ENCODE measurements at places on chromosomes 1 and 21. TPM values are rescaled to one million over a fixed set of nuclear protein-coding genes. Genes with fewer than 3 reads are reported as not detected.

GRCh38 chr1:27400082-27400962, 7.9 kb downstream of the GPR3 start:
- no peak overlapping the region for H3K4me3 ChIP-seq
- H3K27ac ChIP-seq, result no peak overlapping the region
- H3K36me3 ChIP-seq, result no peaks in the 10 kb centered on the region
- DNase-seq, result no peak
- H3K27me3 ChIP-seq, result no peaks in the 10 kb centered on the region

DNA sequence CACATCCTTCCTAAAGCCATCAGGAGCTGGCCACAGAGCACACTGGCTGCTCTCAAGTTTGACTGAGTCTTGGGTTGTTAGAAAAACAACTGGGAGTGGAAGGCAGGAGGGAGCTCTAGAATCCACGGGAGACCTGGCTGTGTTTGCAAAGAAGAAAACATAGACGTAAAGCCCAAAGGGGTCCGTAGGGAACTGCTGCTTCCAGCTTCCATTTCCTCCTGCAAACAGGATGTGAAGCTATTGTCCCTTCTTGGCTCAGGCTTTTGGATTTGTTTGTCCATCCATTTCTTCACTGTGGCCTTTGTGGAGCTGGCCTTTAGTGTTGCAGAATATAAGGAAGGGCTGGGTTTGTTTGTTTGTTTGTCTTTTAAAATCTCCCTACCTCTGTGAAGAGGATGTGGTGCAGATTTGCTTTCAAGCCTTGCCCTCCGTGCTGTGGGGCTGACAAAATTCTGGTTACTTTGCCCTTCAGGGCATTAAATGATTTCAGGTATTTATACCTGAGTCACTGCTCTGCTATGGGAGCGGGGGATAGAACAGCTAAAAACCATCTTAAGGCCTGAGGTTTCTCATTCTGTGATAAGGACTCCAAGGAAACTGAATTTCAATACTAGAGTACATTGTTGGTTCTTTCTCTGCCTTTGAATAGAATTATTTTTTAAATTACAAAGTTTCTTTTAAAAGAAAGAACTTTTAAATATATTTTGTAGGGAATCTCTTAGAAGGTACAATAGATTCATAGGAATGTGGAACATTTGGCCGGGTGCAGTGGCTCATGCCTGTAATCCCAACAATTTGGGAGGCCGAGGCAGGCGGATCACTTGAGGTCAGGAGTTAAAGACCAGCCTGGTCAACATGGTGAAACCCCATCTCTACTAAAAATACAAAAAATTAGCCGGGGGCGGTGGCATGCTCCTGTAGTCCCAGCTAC, 74.3 kb downstream of the MPZL1 start:
- peak overlapping the region; percentile 71 for H3K27ac ChIP-seq
- H3K4me3 ChIP-seq, result peak overlapping the region; percentile 9
- H3K4me1 ChIP-seq, result no peaks in the 10 kb centered on the region
- H3K36me3 ChIP-seq, result no peaks in the 10 kb centered on the region

HPDL gene
- not detected for total RNA-seq

DNA sequence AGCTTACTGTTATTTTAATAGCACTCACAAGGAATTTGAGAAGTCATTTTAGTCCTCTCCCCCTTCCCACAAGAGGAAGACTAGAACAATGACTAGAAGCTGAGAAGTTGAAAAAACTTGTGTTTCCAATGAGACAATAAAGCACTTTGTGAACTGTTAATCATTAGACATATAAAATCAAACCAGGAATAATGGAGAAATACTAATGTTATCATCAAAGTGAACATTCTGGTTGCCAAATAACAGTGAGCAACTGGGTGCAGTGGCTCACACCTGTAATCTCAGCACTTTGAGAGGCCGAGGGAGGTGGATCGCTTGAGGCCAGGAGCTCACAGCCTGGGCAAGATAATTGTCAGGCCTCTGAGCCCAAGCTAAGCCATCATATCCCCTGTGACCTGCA, 54.0 kb upstream of the RASAL2 start:
- no peaks in the 10 kb centered on the region for H3K36me3 ChIP-seq
- no peaks in the 10 kb centered on the region for H3K4me1 ChIP-seq
- DNase-seq, result no peak
- no peak overlapping the region for H3K27ac ChIP-seq
- no peaks in the 10 kb centered on the region for H3K27me3 ChIP-seq

NFASC gene
- 44.0 TPM for total RNA-seq

DNA sequence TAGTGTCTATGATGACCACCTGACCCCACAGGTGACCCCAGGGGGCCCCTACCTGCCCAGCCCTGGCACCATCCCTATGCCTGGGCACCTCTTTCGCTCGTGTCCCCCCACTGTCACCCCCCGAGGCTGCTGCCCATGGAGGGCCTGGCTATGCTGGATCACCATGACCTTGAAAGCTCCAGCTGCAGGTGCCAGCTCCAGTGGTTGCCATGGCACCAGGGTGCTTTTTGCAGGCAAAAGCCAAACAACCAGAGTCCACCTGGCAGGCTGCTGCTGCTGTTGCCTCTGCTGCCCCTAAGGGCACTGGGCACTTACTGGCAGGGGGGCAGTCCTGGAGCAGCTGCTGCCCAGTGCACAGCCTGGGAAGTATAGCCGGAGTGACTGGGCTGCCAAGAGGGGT, 21.7 kb downstream of the ETNK2 start:
- no peak overlapping the region for H3K4me3 ChIP-seq
- peaks cover 6% of the 10 kb centered on the region for H3K36me3 ChIP-seq
- no peak for DNase-seq
- peak overlapping the region; percentile 53 for H3K27ac ChIP-seq
- no peaks in the 10 kb centered on the region for H3K4me1 ChIP-seq

DNA sequence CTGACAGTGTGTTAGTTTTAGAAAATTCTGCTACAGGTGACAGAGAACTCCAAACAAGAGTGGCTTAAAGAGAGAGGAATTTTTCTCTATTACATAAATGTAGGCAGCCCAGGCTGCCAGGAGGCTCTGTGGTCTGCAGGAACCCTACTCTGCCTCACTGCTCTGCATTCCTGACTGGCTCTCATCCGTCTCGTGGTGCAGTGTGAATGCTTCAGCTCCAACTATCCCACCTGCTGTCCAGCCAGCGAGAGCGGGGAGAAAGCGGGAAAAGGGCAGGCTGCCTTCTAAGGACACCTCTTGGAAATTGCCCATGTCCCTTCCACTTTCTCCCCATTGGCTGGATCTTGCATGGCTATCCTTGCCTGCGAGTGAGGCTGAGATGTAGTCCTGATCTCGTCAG, 131.3 kb downstream of the PEX14 start:
- H3K36me3 ChIP-seq, result peaks cover 5% of the 10 kb centered on the region
- no peak overlapping the region for H3K4me3 ChIP-seq
- no peak overlapping the region for H3K27ac ChIP-seq
- DNase-seq, result no peak
- H3K4me1 ChIP-seq, result no peaks in the 10 kb centered on the region
- H3K27me3 ChIP-seq, result no peaks in the 10 kb centered on the region

FAM151A gene
- not detected for total RNA-seq

DNA sequence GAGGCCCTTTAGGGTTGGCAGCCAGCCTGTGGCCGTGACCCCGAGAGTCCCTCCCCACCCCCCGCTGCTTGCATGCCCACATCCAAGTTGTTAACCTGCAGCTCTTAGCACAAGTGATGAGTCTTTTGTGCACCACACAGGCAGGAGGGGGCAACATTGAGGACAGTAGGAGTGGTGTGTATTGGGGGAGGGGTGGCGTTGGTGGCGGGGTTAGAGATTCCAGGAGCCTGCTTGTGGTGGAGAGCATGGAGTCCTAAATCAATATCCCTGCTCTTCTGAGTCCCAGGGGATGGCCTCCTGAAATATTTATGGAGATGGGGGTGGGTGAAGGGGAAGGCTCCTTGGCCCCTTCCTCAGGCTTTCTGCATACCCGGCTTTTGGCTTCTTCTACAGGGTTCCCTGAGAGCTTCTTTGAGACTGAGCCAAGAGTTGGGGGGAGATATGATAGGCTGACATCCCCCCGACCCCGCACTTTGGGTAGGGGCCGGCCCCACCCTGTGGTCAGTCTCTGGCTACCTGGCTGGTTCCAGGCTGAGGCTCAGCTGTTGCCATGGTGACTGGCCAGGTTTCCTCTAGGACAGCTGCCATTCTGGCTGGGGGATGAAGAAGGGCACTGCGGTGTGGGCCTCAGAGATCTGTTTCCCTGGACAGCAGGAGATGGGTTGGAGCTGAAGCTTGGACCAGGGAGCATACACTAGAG, 5.0 kb downstream of the CHRNB2 start:
- H3K27ac ChIP-seq, result no peak overlapping the region
- H3K4me3 ChIP-seq, result no peak overlapping the region
- no peaks in the 10 kb centered on the region for H3K36me3 ChIP-seq
- no peak for DNase-seq

- H3K4me3 ChIP-seq, result no peak overlapping the region
- no peak for DNase-seq
- no peaks in the 10 kb centered on the region for H3K36me3 ChIP-seq
- no peak overlapping the region for H3K27ac ChIP-seq
- no peaks in the 10 kb centered on the region for H3K4me1 ChIP-seq
Observed at GRCh38 chr1:78950826-78951225, 55.7 kb downstream of the ADGRL4 start.

ITLN2 gene
- total RNA-seq, result not detected

NR1I3 gene
- 0.21 TPM for total RNA-seq

GRCh38 chr1:93588206-93588605, 93.4 kb downstream of the BCAR3 start:
- peak; percentile 52 for DNase-seq
- H3K36me3 ChIP-seq, result peaks cover 30% of the 10 kb centered on the region
- H3K27ac ChIP-seq, result peak overlapping the region; percentile 49
- H3K4me3 ChIP-seq, result no peak overlapping the region
- peaks cover 5% of the 10 kb centered on the region for H3K4me1 ChIP-seq

AIRE gene
- total RNA-seq, result 0.75 TPM

GRCh38 chr1:25772692-25773245, 27.2 kb upstream of the SELENON start:
- H3K36me3 ChIP-seq, result peaks cover 7% of the 10 kb centered on the region
- H3K4me1 ChIP-seq, result no peaks in the 10 kb centered on the region
- no peak overlapping the region for H3K4me3 ChIP-seq
- no peak overlapping the region for H3K27ac ChIP-seq
- H3K27me3 ChIP-seq, result no peaks in the 10 kb centered on the region

GRIK1 gene
- not detected for total RNA-seq

GRCh38 chr1:70542856-70543255, 131.8 kb downstream of the CTH start:
- no peak for DNase-seq
- no peak overlapping the region for H3K27ac ChIP-seq
- H3K36me3 ChIP-seq, result no peaks in the 10 kb centered on the region
- no peak overlapping the region for H3K4me3 ChIP-seq

RGS13 gene
- total RNA-seq, result not detected

- no peak overlapping the region for H3K4me3 ChIP-seq
- H3K4me1 ChIP-seq, result no peaks in the 10 kb centered on the region
- no peaks in the 10 kb centered on the region for H3K27me3 ChIP-seq
- DNase-seq, result no peak
Observed at GRCh38 chr1:187129132-187129531, 300.4 kb downstream of the PLA2G4A start.

CELA2A gene
- not detected for total RNA-seq

GFI1 gene
- not detected for total RNA-seq

HIVEP3 gene
- 0.32 TPM for total RNA-seq

- H3K4me3 ChIP-seq, result peak overlapping the region; percentile 75
- DNase-seq, result peak; percentile 75
- peak overlapping the region; percentile 54 for H3K27ac ChIP-seq
- peaks cover 8% of the 10 kb centered on the region for H3K4me1 ChIP-seq
- no peaks in the 10 kb centered on the region for H3K36me3 ChIP-seq
Observed at GRCh38 chr1:20486457-20487235, 636 bp upstream of the CAMK2N1 start.

DNA sequence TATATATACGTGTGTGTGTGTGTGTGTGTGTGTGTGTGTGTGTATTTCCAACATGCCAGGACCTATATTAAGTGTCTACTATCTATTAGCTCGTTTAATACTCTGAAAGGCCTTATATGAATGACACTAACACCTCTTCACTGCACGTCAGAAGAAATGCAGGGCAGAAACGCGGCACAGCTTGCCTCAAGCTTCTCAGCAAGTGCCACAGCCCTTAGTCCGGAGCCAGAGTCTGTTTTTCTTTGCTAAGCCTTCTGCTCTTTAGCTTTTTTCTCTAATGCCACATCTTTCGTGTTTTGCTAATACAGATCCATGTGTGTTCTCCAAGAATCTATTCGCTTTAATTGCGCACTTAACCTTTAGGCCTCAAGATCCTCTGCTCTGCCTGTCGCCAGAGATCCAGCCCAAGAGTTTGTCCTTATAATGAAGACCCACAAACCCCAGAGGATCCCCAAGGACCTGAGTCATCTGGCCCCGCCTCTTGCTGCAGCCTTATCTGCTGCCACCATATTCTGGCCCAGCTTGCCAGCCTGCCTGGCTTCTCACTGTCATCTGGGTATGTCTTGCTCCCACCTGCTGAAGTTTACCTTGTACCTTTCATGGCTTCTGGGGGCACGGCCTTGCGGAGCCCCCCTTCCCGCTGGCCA, 2.0 kb upstream of the TRIM58 start:
- H3K4me3 ChIP-seq, result no peak overlapping the region
- H3K4me1 ChIP-seq, result no peaks in the 10 kb centered on the region
- no peak overlapping the region for H3K27ac ChIP-seq
- no peak for DNase-seq
- H3K36me3 ChIP-seq, result no peaks in the 10 kb centered on the region

ATP1A4 gene
- total RNA-seq, result not detected

DNA sequence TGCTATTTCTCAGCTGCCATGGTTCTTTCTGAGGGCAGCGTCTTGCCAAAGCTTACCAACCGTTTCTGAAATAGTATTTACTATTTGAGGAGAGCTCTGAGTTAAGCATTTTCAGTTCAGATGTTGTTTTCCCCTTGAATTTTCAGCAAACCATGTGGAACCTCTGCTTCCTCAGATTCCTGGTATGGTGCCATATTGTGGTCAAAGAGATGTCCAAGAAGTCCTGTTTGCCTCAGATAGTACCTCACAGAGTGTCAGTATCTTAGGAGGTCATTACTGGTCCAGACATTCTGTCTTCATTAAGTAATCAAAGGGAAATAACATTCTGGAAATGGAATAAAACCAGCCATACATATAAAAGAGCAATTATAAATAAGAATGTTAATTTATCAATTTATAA, 36.6 kb downstream of the VANGL2 start:
- no peak for DNase-seq
- H3K27ac ChIP-seq, result no peak overlapping the region
- H3K4me3 ChIP-seq, result no peak overlapping the region
- no peaks in the 10 kb centered on the region for H3K36me3 ChIP-seq
- no peaks in the 10 kb centered on the region for H3K27me3 ChIP-seq
- H3K4me1 ChIP-seq, result no peaks in the 10 kb centered on the region

DNA sequence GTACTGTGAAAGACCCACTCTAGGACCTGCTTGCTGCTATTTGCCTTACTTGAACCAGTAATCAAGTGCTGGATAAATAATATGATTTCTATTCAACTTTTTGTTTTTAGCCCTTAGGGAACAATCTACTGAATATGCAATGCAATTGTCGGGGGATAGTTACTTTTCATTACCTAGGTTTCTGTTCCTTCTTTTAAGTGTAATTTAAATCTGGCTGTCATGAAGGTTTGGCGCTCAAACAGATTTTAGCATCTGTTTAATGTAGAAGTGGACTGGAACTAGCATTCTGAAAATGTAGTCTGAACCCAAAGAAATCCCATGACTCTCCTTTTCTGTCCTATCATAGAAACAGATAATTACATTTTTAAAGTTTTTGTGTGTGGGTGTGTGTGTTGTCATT, 4.8 kb downstream of the MGST3 start:
- H3K27me3 ChIP-seq, result no peaks in the 10 kb centered on the region
- peaks cover 3% of the 10 kb centered on the region for H3K4me1 ChIP-seq
- no peak for DNase-seq
- H3K4me3 ChIP-seq, result no peak overlapping the region

GRCh38 chr21:32322103-32322502, 23.4 kb downstream of the MRAP start:
- DNase-seq, result no peak
- no peaks in the 10 kb centered on the region for H3K4me1 ChIP-seq
- peaks cover 87% of the 10 kb centered on the region for H3K36me3 ChIP-seq
- no peak overlapping the region for H3K27ac ChIP-seq

Data from ascending aorta (tissue), 2 donors.